ENCODE measurements at places on chromosomes 3 and 15.

GRCh38 chr15:75063338-75063737 lies 39.9 kb downstream of the PPCDC start:
- no peak for DNase-seq

GRCh38 chr3:69191516-69191915 lies 69.1 kb upstream of the LMOD3 start:
- no peak for DNase-seq

GRCh38 chr3:182487611-182488010 lies 305.7 kb upstream of the ATP11B start:
- DNase-seq = peak; percentile 52

DNA sequence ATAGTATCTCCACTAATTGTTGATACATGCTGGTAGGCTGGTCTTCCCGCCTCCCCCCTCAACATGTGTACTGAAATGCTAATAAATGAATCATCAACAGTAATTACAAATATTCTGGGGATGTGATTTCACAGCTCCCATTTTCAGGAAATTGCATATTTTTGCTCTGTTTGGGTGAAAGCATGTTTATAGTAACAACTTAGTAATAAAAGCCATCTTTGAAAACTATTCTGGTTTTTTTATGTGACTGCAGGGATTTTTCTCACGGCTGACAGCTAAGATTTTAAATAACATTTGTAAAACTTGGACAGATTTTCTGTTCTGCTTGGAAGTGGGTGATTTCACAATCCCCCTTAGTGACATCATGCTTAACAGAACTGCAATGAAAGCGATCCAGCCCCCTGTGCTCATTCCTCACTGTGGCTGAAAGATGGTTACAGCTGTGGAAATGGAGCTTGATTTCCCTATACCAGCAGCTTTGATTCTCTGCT lies 25.6 kb upstream of the FAM174B start:
- no peak for DNase-seq

DNA sequence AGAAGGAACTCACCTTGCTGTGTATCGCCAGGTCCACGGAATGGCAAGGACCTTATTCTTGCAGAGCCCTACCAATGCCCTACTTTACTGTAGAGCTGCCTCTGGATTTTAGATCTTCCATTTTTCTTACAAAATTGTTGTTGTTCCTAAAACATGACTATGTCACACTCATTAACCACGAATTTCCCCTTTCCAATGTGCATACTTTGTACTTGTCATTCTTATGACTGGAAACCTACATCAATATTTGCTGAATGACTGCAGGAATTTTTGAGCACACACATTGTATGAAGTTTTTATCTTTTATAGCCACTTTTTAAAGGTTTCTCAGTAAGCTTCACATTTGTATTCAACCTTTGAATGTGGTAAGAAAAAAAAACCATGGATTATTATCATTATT lies 35.9 kb upstream of the CMSS1 start:
- no peak for DNase-seq

DNA sequence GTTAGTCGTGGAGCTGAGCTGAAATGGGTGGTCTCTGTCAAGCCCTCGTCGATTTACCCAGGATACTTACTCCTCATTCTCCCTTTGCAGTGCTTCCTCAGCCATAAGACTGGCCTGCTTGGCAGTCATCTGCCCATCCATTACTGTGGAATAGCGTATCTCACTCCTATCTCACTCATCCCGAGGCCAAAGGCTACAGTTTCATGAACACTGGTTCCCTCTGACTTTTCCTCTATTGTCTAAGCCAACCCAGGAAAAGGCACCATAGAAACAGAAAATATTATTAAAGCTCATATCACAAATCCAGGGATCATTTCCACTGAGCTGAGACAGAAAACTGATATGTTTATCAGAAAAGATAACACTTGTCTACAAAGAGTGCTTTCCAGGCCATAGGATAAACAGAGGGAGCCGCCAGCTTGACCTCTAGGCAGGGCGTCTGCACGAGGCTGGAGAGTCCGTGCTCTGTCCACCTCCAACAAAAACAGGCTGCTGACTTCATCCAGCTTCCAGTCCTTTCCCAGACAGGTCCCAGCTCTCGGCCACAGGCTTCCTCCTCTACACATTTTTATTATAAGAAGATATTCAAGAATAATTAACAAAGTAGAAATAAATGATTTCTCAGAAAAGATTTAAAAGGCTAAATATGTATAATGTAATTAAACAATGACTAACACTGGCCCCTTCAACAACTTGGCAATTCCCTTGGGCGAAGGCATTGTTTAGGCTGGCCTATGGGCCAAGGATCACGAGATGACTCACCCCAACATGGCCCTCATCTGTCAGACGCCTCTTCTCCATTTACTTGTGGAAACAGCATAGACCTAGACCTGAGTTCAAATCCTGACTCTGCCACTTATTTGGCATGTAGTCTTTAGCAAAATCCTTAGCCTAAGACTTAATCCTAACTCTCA lies 27.4 kb upstream of the BOC start:
- DNase-seq = no peak

GRCh38 chr3:72660270-72661114 lies 187.8 kb downstream of the SHQ1 start:
- no peak for DNase-seq

DNA sequence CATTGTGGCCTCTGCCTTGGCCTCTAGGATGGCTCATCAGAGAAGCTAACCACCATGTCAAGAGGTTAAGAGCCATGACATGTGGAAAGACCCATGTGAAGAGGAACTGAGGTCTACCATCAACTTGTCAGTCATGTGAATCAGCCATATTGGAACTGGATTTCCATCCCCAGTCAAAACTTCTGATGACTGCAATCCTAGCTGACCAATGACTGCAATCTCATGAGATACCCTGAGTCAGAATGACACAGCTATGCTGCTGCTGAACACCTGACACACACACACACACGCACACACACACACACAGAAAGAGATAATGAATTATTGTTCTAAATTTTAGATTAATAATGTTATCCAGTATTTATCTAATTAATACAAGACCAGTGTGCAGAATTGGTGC lies 337.5 kb upstream of the LMCD1 start:
- no peak for DNase-seq

GRCh38 chr3:30614943-30615342 lies 8.5 kb downstream of the TGFBR2 start:
- DNase-seq = no peak

DNA sequence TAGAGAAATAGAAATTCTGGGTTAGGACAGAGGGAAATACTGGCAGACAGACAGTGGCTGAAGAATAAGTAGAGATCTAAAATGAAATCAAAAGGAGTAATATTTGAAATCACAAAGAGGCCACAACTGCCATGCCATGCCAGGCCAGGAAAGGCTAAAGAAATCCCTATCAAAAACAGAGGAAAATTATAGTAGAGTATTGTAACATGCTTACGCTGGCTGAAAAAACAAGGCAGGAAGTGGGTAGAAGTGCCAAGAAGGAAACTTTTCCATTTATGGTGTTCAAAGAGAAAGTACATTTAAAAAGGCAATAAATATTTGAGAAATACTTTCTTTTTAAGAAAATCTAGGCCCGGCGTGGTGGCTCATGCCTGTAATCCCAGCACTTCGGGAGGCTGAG lies 415.7 kb downstream of the PLCL2 start:
- no peak for DNase-seq

GRCh38 chr15:56286213-56286612 lies 42.5 kb upstream of the RFX7 start:
- DNase-seq = no peak

DNA sequence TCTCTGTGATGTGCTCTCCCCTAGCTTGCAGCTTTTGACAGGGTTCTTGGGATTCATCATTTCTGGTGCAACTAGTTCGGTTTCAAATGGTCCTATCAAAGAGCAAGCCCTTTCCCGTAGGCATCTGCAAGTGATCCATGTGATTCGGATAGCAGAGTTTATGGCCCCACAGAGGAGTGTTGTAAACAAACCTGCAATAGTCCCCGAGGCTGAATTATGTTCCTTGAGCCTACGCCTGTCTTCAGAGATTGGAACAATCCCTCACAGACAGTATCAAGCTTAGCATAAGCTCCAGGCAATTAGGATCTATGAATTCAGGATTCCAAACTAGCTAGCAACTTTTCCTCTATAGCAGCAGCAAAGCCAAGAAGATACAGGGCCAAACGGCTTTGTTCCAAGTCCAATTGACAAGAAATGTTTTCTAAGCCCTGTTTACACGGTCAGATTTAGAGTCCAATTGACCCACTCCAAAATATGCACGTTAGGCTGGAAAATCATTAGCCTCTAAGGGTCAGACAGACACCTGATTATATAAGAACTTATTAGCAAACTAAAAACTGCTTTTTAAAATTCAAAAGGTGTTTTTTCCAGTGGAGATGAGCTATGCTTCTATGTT lies 24.8 kb downstream of the LNP1 start:
- DNase-seq = no peak

DNA sequence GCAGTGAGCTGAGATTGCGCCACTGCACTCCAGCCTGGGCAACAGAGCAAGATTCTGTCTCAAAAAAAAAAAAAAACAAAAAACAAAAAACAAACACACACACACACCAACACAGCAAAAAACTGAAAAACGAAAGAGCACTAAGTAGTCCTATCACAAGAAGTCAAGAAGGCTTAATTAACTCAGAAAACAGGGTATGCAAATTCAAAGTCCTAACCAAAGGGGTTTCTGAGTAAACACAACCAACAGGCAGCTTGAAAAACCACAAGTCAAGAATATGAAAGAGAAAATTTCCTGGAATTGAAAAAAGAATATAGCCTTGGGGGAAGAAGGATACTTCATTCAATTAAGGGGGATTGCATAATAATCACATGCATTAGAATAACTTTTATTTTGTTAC lies 37.7 kb upstream of the PARP14 start:
- DNase-seq = no peak

DNA sequence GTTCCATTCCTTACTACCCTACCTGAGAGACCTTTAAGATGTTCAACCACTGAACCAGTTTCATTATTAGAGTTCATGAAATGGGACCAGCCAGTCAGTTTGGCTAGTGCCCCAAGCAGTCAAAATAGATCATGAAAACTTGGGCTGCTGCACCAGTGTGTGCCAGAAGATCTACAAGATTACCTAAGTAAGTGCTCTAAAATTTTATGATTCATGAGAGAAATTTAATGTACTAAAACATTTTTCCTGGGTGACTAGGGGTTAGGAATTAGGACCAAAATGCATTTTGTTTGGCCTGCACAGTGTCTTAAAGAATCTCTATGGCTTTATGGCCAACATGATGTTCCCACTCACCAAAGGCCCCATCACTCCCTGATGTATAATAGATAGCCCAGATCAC lies 214.7 kb downstream of the ATP8B4 start:
- DNase-seq = no peak

Data from NCI-H2029 treated with DMSO at 0.1 percent for 48 hours (cell line).